NCI-H2107 (cell line): ENCODE measurements at places on chromosomes 3 and 15.

DNA sequence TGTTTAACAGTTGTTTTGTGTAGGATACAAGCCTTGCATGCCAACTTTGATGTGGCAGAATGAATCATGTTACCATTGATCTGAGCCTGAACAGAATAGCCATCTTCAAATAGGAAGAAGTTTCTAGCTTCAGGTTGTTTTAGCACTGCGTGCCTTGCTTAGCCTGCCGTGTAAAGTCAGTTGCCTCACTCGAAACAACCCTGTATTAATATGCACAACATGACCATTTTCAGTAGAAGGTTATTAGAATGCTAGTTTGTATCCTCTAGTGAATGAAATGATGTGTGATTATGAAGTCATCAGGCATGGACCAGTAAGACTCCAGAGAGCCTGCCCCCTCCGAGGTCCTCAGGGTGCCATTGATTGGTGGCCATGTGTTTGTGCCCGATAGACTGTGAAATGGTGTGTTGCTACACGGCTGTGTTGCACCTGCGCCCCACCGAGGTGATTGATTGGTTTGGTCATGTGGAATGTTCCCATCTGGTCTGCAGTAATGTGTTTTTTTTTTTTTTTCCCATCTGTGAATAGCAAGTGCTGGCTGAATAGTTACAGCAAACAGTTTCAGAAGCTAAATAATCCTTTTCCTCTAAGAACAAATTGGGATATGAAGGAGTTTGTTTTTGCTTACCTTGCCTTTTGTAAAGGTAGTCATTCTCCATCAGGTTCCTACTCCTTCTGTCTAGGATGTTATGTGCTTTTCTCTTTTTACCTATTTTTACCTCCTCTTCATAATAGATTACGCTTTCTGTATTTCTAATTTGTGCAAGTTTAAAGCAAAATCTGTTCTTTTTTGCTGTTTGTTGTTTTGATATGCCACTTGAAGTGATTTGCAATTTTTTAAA lies 214.9 kb downstream of the TCF12 start:
- DNase-seq: peak; percentile 53

DNA sequence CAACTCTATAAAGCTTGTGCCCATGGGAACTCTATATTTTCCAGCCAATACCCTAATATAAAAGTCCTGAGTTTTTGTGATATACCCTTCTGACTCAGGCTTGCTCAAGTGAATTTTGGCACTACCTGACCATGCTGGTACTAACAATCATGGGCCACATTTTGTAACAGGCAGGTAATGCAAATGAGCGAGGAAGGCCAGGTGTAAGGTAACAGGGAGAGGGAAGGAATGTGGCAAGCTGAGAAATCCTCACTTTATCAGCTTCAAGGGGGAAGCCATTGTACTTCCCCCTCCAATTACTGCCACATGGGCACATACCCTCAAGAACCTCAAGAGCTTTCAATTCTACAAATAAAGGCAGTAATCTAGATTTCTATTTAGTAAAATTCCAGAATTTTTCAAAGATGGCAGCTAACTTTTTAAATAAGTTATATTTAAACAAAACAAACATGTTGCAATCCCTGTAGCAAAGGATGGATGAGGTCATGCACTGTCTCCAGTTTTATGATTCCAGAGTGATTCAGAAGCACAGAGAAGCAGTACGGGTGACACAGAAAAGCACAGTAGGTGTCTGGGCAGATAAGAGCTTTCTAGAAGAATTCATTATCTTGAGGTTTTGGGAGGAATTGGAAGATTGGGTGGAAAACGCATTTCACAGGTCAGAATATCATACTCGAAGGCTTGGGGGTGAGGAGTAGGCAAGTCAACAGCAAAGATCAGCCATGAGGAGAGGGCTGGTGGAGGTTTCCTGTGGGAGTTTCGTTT lies 87.6 kb downstream of the FOXP1 start:
- no peak for DNase-seq

DNA sequence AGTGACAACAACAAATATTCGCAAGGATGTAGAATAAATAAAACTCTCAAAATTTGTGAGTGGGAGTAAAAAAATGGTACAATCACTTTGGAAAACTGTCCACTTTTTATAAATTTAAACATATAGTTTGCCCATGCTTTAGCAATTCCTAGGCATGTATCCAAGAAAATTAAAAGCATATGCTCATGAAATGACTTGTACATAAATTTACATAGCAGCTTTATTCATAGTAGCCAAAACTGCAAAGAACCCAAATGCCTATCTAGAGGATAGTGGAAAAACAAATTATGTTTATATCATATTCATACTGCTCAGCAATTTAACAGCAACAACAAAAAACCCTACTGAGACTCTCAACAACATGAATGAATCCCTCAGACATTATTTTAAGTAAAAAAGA lies 363.6 kb upstream of the CCDC54 start:
- no peak for DNase-seq

DNA sequence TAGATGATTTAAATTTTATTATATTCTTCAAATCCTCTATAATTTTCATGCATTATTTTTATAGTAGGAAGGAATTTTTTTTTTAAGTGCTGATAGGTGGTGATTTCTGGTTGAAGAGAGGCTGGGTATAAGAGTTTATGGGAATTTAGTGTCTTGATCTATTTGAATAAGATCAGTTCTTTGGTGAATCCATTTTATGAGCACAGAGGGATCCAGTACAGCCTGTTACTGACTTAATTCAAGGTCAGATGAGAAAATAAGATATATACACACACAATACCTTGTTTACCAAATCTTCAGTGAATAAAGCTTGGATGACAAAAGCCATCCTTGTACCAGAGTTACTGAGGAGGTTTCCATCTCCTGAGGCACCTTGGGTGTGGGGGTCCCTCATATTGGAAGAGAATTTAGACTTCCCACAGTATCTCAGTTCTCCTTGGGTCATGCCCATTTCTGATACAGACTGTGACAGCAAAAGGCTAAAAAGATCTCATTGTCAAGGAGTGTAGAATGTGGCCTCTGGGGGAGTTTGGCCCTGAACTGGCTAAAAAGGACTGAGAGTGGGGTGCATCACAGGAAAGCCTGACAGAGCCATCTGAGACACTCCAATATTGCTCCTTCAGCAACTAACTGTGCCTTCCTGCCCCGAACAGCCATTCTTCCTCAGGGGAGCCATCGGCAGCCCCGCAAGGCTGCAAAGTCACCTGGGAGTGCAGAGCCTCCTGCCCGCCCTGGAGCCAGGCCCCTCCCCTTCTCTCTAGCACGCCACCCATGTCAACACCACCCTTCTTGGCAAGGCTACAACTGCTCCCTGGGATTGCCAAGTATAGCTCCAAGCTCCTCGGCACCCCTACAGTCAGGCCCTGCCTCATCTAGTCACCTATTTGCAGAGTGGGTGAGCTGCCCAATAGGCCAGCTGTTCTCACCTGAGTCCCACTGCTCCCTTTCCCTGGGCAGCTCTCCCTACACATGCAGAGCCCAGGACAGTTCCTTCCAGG lies 43.1 kb upstream of the HACD2 start:
- DNase-seq: no peak

GRCh38 chr3:190990898-190991297 lies 128.4 kb upstream of the GMNC start:
- DNase-seq: no peak

GRCh38 chr15:88509321-88509720 lies 37.2 kb downstream of the DET1 start:
- DNase-seq: no peak

GRCh38 chr3:151345859-151346258 lies 16.5 kb upstream of the P2RY13 start:
- DNase-seq: no peak

DNA sequence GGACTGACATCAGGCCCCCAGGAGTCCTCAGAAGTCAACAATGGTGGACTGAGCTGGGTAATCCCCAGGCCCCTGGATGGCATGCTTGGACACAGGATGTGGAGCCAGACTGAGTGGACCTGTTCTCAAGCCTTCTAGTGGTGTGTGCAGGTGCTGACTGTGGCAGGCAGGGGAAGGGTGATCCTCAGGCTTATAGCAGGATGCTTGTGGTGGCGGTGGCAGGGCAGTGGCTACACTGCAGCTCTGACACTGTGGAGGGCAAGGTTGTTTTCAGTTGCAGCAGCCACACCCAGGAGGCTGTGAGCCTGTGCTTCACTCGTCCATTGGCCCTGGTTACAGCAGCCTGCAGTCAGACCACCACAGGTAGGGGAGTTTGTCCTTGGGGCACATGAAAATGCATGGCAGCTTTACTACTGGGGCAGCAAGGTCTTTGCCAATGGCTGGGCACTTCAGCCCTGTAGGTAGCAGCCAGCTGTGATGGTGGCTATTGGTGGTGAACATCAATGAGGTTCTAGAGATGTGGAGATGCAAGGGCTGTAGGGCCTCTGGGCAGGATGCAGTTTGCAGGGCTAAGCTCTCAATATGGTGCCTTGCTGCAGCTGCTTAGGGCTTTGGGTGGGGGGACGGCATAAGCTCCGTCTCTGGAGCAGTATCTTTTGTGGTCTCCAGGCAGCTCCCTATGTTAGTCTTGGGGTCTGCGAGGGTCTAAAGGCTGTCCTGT lies 17.5 kb upstream of the MYO5A start:
- DNase-seq: no peak

DNA sequence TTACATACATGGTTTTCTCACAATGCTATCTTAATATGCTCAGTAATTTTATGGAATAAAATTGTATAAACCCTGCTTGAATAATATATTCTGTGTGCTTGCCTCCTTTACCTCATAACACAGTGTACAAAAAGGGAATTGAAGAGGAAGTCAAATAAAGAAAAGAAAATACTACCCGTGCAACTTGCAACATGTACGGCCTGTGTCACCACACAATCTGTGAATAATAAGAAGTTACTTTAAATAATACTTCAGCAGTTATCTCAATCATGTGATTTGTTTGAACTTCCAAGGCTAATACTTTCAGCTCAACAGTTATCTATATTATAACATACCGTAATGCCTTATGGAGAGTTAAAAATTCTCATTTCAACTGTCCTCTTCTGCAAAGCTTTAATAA lies 58.1 kb upstream of the SATB1 start:
- no peak for DNase-seq

DNA sequence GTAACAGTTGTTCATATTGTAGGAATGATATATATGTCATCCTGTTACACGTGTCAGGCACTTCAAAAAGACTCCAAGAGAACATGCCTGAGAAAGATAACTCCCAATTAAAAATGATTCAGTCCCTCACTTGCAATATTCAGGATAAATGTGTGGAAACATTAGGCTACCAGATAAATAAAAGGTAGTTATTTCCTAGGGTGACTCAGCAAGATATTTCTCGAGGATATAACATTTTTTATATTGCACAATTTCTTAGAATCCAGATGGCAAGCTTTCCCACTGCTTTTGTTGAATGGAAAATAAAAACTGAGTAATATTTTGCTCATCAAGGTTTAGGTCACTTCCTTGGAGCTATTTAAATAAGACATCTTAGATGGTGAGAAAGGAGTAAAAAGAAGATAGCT lies 181.4 kb downstream of the GAP43 start:
- no peak for DNase-seq

DNA sequence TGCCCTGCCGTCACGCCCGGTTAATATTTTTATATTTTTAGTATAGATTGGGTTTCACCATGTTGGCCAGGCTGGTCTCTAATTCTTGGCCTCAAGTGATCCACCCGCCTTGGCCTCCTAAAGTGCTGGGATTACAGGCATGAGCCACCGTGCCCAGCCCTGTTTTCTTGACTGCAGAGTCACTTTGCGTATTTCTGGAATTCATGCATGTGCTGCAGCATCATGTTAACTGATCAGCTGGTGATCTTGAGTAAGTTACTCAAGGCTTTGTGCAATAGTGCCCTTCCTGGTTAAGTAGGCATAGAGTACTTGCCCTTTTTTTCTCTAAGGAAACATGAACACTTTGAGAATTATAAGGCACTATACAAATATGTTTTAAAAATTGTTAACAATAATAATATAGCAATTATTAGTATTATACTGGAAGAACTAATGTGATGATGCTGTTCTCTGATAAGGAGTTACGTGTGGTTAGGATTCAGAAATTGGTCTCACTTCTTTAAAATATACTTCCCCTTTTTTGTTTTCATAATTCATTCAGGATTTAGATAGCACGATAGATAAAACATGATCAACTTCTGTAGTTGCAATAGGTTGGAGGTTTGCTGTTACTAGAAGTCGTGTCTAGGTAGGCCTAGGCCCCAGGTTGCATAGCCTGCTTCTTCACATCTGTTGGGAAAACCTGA lies 33.6 kb downstream of the GPR171 start:
- DNase-seq: no peak

DNA sequence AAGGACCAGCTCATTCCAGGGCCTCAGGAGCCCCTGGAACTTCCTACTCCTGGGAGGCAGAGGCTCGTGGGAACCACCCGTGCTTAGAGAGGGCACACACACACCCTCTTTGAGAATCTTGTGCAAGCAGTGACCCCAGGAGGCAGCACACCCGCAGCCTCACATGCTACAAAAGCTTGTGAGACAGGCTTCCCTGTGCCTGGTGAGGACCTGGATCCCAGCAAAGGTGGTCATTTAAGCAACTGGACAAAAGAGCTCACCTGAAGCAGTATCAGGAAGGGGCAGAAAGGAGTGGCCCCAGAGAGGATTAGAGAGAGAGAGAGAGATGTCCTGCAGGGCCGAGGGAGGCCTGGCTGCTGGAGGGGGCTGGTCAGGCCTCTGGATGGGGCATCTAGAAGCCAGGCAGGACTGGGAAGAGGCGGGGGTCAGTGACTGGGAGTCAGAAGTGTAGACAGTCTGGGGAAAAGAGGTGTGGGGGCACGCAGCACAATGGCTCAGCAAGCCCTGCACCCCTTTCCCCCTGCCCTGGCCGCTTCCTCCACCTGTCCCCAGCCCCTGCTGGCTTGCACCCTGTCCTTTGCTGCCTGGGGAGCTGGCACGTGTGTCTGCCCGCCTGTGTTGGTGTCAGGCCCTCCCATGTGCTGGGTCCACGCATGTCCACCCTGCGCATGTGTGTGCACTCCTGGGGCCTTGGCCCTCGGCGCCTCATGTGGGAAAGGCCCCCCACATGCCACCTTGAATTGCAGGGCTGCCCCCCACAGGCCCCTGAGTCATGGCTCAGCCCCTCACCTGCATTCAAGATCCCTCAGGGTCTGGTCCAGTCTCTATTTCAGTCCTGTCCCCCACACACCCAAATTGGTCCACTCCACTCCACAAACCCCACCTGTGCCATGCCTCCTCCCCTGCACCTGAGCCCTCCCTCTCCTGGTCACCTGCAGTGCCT lies 36.9 kb downstream of the TSPAN3 start:
- DNase-seq: no peak

GRCh38 chr3:4724051-4724629 lies 231.0 kb downstream of the ITPR1 start:
- no peak for DNase-seq

GRCh38 chr15:90553248-90553745 lies 23.6 kb downstream of the CRTC3 start:
- DNase-seq: no peak

- DNase-seq: peak; percentile 73
Measured at GRCh38 chr3:156150434-156151066, 30.2 kb downstream of the KCNAB1 start.

DNA sequence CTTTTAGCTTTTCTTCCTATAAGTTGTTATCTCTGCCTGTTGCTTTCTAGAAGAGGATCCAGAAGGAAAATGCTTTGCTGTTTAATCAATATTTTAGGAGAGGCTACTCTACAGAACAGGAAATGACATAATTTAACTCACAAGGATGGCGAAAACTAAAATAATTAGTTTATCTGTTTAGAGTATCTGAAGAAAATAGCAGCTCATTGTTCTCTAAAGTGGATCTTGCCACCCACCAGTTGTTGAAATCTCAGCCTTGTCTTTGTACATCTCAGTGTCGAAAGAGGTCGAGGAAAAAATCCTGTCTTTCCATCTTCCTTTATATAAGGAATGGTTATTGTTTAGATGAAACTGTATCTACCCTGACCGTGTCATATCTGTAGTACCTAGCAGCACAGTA lies 126.6 kb downstream of the ZNF609 start:
- no peak for DNase-seq

GRCh38 chr15:49864251-49864650 lies 243.4 kb downstream of the DTWD1 start:
- no peak for DNase-seq
